ENCODE measurements at places on chromosomes 7 and 10.

- no peak for DNase-seq
Observed at GRCh38 chr7:67692425-67692824, 695.8 kb downstream of the TYW1 start.

DNA sequence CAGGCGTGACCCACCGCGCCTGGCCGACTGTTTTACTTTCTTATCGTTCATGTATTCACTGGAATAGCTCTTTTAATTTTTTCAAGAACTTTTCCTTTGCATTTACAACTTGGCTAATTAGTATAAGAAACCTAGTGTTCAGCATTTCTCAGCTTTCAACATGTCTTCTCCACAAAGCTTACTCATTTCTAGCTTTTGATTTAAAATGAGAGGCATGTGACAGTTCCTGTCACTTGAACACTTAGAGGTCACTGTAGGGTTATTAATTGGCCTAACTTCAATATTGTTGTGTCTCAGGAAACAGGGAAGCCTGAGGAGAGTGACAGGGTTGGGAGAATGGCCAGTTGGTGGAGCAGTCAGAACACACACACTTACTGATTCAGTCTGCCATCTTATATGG is 125.1 kb upstream of the GPR22 start:
- DNase-seq, result no peak

- DNase-seq, result no peak
Observed at GRCh38 chr7:22875470-22875869, 52.8 kb upstream of the TOMM7 start.

GRCh38 chr10:101297901-101298486 is 56.0 kb upstream of the BTRC start:
- DNase-seq, result peak; percentile 63

DNA sequence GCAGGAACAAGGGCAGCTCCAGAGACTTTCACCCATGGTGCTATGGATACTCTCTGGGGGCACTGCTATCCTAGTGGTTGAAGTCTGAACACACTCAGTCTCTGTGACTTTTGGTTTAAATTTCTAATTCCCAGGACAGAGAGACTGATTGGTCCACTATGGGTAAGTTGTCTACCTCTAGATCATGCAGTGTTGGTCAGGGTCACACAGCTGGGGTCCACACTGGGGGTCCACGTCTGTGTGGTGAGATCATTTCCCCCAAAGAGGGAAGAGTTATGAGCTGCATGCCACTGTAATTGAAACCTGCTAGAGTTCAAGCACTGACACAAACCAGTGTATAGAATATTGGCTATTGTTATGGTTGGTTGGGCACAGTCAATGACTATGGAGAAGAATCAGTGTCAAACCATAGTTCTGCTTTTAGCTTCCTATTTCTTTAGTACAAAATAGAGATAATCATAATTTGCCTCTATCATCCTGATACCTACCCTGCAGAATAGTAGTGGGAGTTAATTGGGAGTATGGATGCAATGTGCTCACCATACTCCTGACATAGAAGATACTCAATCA is 101.6 kb downstream of the PRTFDC1 start:
- no peak for DNase-seq
